ENCODE measurements at places on chromosomes 2 and 18. TPM values are rescaled to one million over a fixed set of nuclear protein-coding genes. Genes with fewer than 3 reads are reported as not detected.
A peak's percentile ranks its signal among the peaks of the same experiment; 100 is the strongest.

DNA sequence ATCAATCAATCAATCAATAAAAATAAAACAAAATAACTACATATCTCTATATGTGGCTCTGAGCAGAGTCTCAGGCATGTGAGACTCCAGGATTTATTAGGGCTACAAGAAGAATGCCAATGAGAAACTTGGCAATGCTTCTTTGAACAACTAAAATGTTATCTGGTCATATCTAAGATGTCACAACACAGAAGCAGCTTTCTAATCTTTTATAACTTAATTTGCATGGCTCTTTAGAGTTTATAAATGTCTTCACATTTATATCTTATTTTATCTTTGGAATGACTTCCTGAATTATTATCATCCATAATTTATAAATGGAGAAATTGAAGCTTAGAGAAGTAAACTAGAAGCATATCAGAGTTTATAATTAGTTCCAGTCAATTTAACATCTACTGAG lies 14.9 kb upstream of the MAP4K3 start:
- no peak overlapping the region for H3K27ac ChIP-seq
- no peak for DNase-seq
- H3K27me3 ChIP-seq = no peaks in the 10 kb centered on the region

DNA sequence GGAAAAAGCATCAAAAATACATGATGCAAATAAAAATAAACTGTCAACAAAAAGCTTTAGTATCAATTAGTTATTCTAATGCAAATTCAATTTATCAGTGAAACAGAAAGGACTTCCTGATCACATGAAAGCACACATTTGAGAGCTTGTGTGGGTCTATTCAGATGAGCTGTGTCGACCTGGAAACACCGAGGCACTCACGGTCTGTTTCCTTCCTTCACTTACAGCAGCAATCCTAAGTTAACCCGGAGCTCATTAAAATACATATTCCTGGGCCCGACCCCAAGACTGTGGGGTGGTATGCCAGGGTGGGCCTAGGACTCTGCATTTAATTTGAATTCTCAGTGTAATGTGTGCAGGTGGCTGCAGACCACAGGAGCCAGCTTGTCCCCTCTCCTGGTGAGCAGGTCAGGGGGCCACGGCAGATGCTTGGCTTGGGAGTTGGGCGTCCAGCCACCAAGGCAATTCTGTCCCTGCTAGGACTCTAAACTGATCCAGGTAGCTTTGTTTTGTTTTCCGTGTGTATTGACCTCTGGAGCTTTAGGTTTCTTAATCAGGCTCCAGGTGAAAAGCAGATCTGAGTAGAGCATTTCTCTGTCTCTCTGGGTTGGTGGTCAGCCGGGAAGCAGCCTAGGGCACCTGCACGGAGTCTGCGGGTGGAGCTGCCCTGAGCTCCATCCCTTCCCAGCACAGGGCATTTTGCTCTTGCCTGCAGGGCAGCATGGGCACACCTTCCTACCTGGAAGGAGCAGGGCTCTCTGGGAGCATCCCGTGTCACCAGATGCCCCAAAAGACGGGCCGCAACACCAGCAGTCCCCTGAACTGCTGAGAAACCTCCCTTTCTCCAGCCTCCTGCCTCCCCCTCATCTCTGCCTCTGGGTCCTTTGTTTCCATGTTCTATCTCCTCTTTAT lies 9.0 kb downstream of the MBP start:
- no peaks in the 10 kb centered on the region for H3K36me3 ChIP-seq
- no peak overlapping the region for H3K4me3 ChIP-seq
- no peak overlapping the region for H3K27ac ChIP-seq
- no peak for DNase-seq
- no peaks in the 10 kb centered on the region for H3K27me3 ChIP-seq
- peaks cover 2% of the 10 kb centered on the region for H3K4me1 ChIP-seq

FAM210A gene
- polyA plus RNA-seq = 11.3 TPM

GRCh38 chr2:9240745-9241144 lies 34.1 kb downstream of the ASAP2 start:
- H3K27me3 ChIP-seq = no peaks in the 10 kb centered on the region
- H3K4me1 ChIP-seq = peaks cover 82% of the 10 kb centered on the region
- peaks cover 10% of the 10 kb centered on the region for H3K36me3 ChIP-seq
- H3K27ac ChIP-seq = peak overlapping the region; percentile 51
- DNase-seq = no peak
- no peak overlapping the region for H3K4me3 ChIP-seq

ASPRV1 gene
- polyA plus RNA-seq = 0.23 TPM

DNA sequence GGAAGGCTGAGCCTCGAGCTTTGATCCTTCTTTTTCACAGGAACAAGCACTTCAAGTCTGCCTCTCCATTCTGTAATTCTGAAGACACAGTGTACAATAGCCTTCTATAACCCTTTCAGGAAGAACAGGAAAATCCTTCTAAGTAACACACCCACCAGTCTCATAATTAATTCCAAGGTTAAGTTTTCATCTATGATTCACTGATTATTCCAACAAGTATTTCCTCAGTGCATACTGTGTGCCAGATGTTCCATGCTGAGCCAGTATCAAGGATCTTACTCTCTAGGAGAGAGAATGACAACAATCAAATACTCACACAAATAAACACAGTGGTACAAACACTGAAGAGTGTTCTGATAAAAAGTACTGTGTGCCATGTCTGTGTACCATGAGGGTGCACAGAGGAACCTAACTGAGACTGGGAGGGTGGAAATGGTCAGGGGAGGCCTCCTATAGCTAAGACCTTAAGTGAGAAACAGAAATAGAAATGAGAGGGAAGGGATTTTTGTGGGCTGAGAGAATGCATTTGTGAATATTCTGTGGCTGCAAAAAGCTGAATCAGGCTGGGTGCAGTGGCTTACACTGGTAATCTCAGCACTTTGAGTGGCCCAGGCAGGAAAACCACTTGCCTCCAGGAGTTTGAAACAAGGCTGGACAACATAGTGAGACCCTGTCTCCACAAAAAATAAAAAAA lies 7.3 kb upstream of the MTLN start:
- no peaks in the 10 kb centered on the region for H3K4me1 ChIP-seq
- no peak for DNase-seq
- H3K27ac ChIP-seq = no peak overlapping the region
- H3K36me3 ChIP-seq = no peaks in the 10 kb centered on the region
- peaks cover 6% of the 10 kb centered on the region for H3K27me3 ChIP-seq

QPCT gene
- polyA plus RNA-seq = 0.06 TPM

GRCh38 chr2:29657674-29658073 lies 263.7 kb downstream of the ALK start:
- no peaks in the 10 kb centered on the region for H3K4me1 ChIP-seq
- no peak for DNase-seq
- H3K4me3 ChIP-seq = no peak overlapping the region

DNA sequence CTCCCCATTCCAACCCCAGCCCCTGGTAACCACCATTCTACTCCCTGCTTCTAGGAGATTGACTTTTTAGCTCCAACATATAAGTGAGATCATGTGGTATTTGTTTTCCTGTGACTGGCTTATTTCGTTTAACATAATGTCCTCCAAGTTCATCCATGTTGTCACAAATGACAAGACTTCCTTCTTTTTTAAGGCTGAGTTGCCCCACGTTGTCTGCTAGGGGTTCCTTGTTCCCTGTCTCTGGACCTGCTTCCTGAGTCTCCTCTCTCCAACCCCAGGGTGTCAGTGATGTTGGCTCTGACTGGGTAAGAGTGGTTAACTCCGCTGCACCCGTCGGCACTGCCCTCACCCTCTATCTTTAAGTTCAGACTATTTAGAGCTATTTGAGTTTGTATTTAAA lies 175.2 kb downstream of the SH3RF3 start:
- no peak overlapping the region for H3K27ac ChIP-seq
- no peak overlapping the region for H3K4me3 ChIP-seq
- H3K36me3 ChIP-seq = no peaks in the 10 kb centered on the region
- no peaks in the 10 kb centered on the region for H3K4me1 ChIP-seq
- H3K27me3 ChIP-seq = no peaks in the 10 kb centered on the region

GRCh38 chr2:207503234-207503633 lies 26.5 kb upstream of the CREB1 start:
- peaks cover 7% of the 10 kb centered on the region for H3K4me1 ChIP-seq
- no peak overlapping the region for H3K4me3 ChIP-seq
- no peaks in the 10 kb centered on the region for H3K36me3 ChIP-seq
- H3K27me3 ChIP-seq = no peaks in the 10 kb centered on the region
- DNase-seq = no peak

SULT1C2 gene
- not detected for polyA plus RNA-seq

LYPD6 gene
- 8.1 TPM for polyA plus RNA-seq

KIF1A gene
- 0.32 TPM for polyA plus RNA-seq

- no peaks in the 10 kb centered on the region for H3K36me3 ChIP-seq
- peak overlapping the region; percentile 41 for H3K27ac ChIP-seq
- H3K4me3 ChIP-seq = no peak overlapping the region
- no peak for DNase-seq
Measured at GRCh38 chr2:238667008-238667407, 180.9 kb upstream of the TWIST2 start.

DNA sequence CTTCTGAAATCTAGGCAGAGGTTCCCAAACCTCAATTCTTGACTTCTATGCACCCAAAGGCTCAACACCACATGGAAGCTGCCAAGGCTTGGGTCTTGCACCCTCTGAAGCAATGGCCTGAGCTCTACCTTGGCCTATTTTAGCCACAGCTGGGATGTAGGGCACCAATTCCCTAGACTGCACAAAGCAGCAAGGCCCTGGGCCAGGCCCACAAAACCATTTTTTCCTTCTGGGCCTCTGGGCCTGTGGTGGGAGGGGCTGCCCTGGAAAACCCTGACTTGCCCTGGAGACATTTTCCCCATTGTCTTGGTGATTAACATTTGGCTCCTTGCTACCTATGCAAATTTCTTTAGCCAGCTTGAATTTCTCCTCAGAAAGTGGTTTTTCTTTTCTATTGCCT lies 315.2 kb downstream of the DCDC2C start:
- no peak for DNase-seq
- no peak overlapping the region for H3K27ac ChIP-seq
- no peak overlapping the region for H3K4me3 ChIP-seq
- no peaks in the 10 kb centered on the region for H3K4me1 ChIP-seq
- no peaks in the 10 kb centered on the region for H3K27me3 ChIP-seq

DNA sequence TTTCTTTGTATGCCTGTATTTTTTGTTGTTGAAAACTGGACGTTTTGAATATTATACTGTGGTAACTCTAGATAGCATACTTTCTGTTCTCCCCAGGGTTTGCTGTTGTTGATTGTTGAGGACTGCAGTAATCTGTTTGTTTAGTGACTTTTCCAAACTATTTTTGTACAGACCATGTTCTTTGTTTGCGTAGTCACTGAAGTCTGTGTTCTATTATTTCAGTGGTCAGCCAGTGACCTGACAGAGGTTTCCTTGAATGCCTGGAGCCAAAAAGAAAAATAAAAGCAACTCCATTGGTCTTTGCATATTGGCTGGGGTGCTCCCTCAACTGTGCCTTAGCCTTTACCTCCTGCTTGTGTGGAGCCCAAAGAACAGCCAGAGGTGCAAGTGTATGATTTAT lies 42.7 kb upstream of the PHLPP1 start:
- no peaks in the 10 kb centered on the region for H3K27me3 ChIP-seq
- no peak overlapping the region for H3K27ac ChIP-seq
- no peaks in the 10 kb centered on the region for H3K36me3 ChIP-seq
- DNase-seq = no peak
- H3K4me1 ChIP-seq = no peaks in the 10 kb centered on the region
- H3K4me3 ChIP-seq = no peak overlapping the region

DNA sequence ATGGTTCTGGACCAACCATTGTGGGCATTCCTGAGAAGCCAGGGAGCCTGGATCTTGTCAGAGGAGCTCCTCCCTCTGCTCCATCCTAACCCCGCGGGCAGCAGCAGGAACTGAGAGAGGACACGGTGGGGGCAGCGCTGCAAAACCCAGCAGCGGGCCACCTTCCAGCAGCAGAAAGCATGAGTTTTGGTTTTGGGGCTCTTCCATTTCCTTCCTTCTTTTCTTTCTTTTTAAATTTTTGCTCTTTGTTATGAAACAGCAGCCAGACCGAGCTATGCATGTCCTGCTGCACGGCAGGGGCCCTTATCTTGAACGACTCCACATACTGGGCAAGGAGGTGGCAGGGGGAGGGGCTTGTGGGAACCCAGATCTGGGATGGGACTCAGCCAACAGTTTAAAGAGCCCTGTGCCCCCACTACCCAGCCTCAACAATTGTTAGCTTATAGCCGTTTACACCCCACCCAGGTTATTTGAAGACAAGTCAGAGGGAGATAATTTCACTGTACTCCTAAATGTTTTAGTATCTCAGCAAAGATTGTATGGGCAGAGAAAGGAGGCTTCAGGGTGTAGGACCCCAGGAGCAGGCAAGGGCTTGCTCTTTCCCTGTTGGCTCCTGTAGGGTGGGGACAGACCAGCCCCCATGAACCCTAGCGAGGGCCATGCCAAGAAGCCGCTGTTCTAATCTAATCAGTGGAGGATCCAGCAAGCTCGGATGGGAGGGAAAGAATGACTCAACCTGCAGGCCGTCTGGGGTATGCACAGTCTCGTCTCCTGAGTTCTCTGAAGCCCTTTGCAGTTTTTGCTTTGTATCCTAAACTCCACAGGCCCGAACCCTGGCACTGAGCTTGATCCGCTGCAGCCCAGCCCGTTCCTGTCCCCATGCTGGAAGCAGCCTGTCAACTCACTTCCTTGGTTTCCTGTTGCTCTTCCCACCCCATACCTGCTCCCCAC lies 75.3 kb downstream of the LRRFIP1 start:
- peak; percentile 75 for DNase-seq
- H3K4me3 ChIP-seq = peak overlapping the region; percentile 10
- H3K4me1 ChIP-seq = peaks cover 51% of the 10 kb centered on the region
- peaks cover 3% of the 10 kb centered on the region for H3K36me3 ChIP-seq
- peak overlapping the region; percentile 95 for H3K27ac ChIP-seq

SLC4A3 gene
- 12.2 TPM for polyA plus RNA-seq

MOGAT1 gene
- not detected for polyA plus RNA-seq

NEU2 gene
- polyA plus RNA-seq = not detected

GRCh38 chr2:208254871-208255556 lies at the start of gene IDH1:
TSS of gene IDH1 (minus strand) at chr2:208255071. CDS start at chr2:208251551, 3,520 bp downstream.
- H3K36me3 ChIP-seq = peaks cover 28% of the 10 kb centered on the region
- peak within 1 kb of the TSS; percentile 95 for H3K4me3 ChIP-seq
- DNase-seq = peak; percentile 98
- peak within 1 kb of the TSS; percentile 87 for H3K27ac ChIP-seq

- H3K4me3 ChIP-seq = peak within 1 kb of the TSS; percentile 94
- peaks cover 9% of the 10 kb centered on the region for H3K4me1 ChIP-seq
- DNase-seq = peak; percentile 86
- peak within 1 kb of the TSS; percentile 83 for H3K27ac ChIP-seq
- H3K36me3 ChIP-seq = no peaks in the 10 kb centered on the region
Measured at GRCh38 chr2:96869822-96870625, at the start of gene SEMA4C. TSS of gene SEMA4C (minus strand) at chr2:96870080. CDS start at chr2:96867886, 2,194 bp downstream.

DNA sequence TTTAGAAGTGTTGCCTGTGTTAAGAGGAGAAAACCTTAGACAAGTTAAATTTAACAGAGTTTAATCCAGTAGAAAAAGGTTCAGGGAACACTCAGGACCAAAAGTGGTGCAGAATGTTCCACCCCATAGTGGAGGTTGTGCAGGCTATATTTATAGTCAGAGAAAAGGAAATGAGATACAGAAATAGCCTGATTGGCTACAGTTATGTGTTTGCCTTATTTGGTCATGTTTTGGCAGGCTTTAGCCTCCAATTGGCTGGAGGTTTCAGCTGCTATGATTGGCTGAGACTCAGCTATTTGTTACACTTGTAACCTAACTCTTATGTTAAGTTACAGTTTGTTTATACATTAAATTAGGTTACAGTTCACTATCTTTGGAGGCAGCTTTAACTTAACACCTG lies 4.2 kb downstream of the STAMBP start:
- H3K4me3 ChIP-seq = no peak overlapping the region
- peaks cover 19% of the 10 kb centered on the region for H3K4me1 ChIP-seq
- no peaks in the 10 kb centered on the region for H3K27me3 ChIP-seq

GPAT2 gene
- not detected for polyA plus RNA-seq

GRCh38 chr2:160425434-160426151 lies 68.0 kb downstream of the RBMS1 start:
- H3K4me1 ChIP-seq = peaks cover 7% of the 10 kb centered on the region
- DNase-seq = no peak
- no peak overlapping the region for H3K4me3 ChIP-seq
- no peaks in the 10 kb centered on the region for H3K27me3 ChIP-seq
- no peak overlapping the region for H3K27ac ChIP-seq

All from SK-N-SH (cell line).